Heart left ventricle (tissue), 16 donors: ENCODE measurements at places on chromosomes 11 and 22. TPM values are rescaled to one million over a fixed set of nuclear protein-coding genes. Genes with fewer than 3 reads are reported as not detected.

The MUC5AC gene
- total RNA-seq, result not detected

The TNNT3 gene
- total RNA-seq, result 17.1 TPM

The OR52I2 gene
- not detected for total RNA-seq

The JRKL gene
- 2.6 TPM for total RNA-seq

The SNX32 gene
- total RNA-seq, result not detected

The C1QTNF5 gene
- 19.8 TPM for total RNA-seq

The MUC6 gene
- not detected for total RNA-seq

The SMC1B gene
- not detected for total RNA-seq

DNA sequence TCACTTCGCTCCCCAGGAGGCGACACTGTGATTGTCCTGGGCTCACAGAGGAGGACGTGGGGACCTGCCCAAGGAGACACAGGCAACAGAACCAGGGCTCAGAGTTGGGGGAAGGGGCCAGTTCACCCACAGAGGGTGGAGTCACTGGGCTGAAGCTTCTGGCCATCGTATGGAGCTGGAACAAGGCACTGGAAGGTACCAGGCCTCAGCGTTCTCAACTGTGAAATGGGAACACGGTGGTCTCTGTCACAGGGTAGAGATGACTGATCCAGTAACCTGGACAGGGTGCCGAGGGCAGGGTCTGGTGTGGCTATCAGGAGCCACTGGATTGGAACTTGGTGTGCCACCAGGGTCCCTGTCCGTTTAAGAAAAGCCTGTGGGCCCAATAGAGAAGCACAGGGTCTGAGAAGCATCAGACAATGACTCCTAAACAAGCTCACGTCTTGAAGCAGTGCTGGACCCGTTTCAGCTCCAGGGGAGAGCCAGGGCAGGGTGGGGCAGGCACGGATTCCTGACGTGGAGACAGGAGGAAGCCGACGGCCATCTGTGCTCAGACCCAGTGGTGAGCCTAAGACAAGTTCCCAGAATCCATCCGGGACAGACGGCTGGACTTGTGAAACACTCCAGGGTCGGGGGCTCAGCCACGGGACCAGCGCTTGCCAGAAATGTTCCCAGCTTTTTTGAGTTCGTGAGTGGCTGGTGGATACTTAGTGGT is 25.0 kb upstream of the KCNQ1OT1 start:
- DNase-seq, result peak; percentile 76

DNA sequence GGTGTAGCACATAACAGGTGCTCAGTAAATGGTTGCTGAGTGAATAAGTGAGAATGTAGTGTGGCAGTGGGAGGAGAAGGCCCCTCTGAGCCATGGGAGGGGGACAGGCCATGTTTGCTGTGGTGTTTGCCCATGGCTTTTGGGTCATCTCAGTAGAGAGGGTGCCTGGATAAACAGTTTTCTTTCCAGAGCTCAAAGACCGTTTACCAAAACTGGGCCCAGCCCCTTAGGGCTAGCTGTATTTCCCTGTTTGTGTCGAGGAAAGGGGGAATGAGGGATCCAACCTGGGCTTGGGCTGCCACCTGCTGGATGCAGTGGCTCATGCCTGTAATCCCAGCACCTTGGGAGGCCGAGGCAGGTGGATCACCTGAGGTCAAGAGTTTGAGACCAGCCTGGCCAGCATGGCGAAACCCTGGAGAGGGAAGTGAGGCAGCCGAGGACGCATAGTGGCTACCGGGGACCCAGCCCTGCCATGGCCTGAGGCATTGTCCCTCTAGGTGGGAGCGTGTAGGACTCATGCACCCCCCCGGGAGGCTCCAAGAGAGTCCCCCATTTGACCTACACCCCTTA is 8.7 kb upstream of the LTO1 start:
- DNase-seq, result no peak

GRCh38 chr11:72263361-72263760 is 19.4 kb upstream of the PHOX2A start:
- DNase-seq, result no peak

- peak; percentile 37 for DNase-seq
Measured at GRCh38 chr22:36027935-36028645, 534 bp downstream of the RBFOX2 start.

- DNase-seq, result no peak
Measured at GRCh38 chr11:27018902-27019529, 21.6 kb upstream of the BBOX1 start.

DNA sequence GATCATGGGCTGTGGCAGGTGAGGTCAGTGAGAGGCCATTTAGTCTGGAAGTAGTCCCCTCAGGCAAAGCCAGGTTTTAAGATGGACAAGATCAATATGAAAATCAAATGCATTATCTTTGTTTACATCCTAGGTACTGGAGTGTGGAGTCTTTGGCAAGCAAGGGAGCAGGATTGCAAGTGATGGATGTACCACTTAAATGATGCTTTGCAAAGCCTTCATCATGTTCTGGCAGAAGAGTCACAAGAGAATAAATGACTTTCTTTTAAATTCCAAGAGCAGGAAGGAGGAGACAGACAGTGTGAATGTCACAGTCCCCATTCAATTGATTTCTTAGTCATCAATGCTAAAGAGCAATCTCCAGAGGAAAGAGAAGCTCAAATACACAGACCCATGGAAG is 908.3 kb downstream of the FAM181B start:
- no peak for DNase-seq

- DNase-seq, result no peak
Measured at GRCh38 chr22:46635756-46636155, 15.6 kb downstream of the GRAMD4 start.

GRCh38 chr11:45109400-45109799 is 37.0 kb upstream of the PRDM11 start:
- no peak for DNase-seq

DNA sequence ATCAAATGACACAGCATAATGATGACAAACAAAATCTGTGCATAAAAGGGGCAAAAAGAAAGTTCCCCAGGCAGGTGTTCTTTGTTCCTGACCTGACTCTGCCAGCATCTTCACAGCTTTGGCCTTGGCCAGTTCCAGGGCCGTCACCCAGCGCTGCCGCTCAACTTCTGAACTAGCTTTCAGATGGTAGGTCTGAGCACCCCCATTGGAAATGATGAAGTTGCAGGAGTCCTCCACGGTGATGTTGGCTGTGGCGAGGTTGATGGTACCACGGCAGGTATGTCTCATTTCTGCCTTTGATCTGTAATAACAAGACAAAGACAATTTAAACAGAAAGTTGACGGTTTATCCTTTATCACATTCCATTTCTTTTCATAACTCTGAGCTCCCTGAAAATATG is 5.3 kb downstream of the OSBP start:
- no peak for DNase-seq

DNA sequence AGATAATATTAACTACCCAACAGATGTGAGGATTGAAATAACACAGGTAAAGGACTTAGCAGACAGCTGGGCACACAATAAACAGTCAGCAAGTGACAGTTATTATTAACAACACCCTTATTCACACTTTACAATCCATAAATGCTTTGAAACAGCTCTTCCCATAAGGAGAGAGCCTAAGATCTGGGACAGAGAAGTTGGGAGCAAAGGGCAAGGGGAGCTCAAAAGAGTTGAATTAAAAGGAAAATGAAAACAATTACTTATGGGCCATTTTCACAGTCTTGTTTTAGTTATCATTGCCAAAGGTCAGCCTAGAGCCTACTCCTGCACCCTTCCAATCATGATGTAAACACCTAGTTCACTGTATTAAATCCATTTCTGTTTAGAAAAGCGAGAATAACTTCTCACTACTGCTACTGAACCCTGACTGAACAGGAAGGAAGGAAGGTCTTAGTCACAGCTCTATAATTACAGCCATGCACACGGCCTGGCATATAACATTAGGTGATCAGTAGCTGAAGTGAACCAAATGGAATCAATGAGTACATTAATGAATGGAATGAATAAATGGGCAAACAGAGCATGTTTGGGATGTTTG is 111.3 kb downstream of the PLEKHA7 start:
- DNase-seq, result no peak

DNA sequence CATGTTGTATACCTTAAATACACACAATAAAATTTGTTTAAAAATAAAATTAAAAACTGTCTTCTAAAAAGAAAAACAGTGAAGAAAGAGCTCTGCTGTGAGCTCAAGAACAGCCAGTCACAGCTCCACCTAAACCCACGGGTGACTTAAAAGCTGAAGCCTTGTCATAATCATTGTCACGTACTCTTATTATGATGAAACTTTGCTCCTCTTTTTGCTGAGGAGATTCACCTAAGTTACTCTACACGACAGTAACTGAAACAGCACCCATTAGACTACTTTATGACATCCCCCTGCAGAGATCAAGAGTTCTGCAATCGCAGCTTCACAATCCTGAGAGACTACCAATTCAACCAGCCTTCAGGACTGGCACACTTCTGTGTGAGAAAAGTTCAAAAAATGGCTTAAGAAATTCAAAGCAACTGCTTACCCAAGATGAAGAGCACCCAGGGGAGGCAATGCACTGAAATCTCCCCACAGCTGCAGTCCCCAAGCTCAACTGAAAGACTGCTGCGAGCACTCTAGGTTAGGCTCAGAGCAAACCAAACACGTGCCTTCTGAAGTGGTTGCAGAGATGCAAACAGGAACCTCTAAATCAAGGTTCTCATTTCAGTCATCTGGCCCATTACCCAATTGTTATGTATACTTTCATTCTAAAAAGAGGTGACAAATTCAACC is at the start of gene JAML:
Gene JAML, minus strand, starts transcription at position 501 of the 678 bp plus-strand sequence. CDS start 10,145 bp downstream, outside the sequence.
- no peak for DNase-seq

DNA sequence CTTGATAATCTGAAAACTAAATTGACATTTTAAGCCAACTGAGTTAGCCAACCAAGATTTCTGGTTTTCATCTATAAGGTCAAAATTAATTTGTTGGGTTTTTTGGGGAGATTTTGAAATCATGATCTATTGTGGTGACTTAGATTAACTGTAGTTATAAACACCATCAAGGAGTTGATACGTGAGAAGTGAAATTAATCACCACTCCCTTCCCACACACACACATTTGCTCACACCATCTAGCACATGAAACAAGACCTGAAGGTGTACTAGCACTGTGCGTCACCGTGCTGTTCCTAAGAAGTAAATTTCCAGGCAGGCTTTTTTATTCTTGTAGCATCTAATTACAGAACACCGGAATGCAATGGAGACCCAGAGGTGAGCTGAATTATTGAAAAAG is 2.1 kb downstream of the OR5B21 start:
- no peak for DNase-seq

DNA sequence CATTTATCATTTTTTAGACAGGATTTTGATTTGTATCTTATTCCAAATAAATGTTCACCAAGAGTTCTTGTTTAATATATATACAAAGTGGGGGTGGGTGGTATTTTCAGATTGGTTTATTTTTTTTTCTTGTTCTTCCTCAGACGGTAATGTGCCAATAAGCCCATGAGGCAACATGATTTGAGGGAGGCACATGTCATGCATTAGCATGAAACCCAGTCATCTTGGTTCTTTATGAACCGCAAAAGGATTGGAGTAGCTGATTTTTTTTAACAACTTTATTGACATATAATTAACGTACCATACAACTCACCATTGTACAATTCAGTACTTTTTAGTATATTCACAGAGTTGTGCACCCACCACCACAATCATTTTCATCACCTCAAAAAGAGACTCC is 2.7 kb downstream of the BCL2L13 start:
- no peak for DNase-seq

DNA sequence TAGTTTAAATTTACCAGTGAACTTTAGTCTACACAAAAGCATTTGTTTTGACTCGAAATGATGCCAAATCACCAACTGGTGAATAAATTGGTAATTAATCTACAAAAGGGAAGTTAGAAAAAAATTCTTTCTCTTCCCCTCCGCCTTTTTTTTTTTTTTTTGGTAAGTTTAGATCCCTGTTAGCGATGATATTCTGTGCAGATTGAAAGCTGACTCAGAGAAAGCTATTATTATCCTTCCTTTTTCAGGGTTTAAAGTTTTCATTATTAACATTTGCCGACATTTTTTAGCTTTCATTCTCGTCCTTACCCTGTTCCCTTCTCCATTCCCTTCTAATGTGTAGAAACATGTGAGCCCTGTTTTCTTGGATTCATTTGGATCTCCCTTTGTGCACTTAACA is 16.8 kb upstream of the NUP160 start:
- DNase-seq, result no peak

DNA sequence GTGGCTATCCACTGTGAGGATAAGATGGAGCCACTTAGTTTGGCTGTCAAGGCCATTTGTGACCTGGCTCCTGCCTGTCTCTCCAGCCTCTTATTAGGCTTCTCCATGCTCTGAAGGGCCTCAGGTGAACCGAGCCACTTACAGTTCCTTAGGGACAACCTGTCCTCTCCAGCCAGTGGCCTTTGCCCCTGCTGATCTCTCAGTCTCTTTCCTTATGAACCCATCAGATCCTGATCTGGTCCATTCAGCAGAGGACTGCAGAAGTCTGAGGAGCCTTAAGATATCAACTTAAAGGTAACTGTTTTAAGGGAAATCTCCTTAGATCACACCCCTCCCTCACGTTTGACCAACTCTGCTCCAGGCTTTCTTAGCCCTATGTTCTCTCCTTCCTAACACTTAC is 2.4 kb downstream of the DUSP18 start:
- DNase-seq, result no peak

DNA sequence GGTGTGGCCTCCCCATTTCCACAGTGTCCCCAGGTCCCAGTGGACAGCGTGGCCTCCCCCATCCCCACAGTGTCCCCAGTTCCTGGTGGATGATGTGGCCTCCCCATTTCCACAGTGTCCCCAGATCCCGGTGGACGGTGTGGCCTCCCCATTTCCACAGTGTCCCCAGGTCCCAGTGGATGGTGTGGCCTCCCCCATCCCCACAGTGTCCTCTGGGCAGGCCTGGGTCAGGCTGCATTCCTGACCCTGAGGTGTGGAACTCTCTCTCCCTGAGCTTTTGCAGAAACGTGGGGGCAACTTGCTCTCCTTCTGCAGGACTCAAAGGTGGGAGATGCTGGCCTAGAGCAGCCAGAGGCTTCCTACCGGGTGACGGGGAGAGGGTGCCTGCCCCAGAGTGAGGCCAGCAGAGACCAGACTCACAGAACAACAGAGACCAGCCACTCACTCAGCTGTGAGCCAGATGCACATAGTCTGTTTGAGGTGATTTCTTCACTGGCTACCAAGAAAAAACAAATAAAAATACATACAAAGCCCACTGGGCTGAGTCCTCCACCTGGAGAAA is 85.8 kb upstream of the FGF3 start:
- DNase-seq, result no peak

DNA sequence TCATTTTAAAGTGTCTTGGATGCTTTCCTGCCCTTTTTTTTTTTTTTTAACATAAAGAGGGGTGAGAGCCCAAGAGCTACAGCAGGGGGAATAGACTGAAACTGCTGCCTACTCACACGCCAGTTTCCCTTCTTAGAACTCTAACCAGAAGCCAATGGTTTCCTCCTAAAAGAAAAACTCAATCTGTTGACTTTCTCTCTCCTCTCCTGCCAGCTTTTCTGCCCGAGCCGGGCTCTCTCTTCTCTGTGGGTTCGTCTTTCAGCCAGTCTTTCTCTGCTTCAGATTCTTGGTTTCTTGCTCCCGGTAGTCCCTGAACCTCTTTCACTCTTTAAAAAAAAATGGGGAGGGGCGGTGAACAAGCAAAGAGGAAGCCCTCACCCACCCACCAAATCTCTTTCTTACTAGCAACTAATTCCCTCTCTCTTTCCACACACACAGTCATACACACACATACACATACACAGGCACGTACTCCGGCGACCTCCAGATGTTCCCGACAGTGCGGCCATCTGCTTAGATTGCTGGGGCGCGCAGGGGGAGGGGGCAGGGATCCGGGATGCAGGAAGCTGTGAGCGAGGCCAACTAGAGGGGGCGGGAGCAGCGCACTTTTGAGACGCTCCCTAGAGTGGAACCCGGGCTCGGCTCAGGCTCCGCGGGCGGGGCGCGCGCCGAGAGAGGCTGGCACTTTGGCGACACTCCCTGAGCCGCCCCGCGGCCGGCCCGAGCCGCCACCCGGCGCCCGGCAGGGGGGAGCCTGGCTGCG is 444 bp upstream of the TSKU start:
- DNase-seq, result peak; percentile 88
